Right cardiac atrium (tissue), 5 donors: ENCODE measurements at places on chromosomes 7 and 10. TPM values are rescaled to one million over a fixed set of nuclear protein-coding genes. Genes with fewer than 3 reads are reported as not detected.

Gene GAD2
- polyA plus RNA-seq: not detected

DNA sequence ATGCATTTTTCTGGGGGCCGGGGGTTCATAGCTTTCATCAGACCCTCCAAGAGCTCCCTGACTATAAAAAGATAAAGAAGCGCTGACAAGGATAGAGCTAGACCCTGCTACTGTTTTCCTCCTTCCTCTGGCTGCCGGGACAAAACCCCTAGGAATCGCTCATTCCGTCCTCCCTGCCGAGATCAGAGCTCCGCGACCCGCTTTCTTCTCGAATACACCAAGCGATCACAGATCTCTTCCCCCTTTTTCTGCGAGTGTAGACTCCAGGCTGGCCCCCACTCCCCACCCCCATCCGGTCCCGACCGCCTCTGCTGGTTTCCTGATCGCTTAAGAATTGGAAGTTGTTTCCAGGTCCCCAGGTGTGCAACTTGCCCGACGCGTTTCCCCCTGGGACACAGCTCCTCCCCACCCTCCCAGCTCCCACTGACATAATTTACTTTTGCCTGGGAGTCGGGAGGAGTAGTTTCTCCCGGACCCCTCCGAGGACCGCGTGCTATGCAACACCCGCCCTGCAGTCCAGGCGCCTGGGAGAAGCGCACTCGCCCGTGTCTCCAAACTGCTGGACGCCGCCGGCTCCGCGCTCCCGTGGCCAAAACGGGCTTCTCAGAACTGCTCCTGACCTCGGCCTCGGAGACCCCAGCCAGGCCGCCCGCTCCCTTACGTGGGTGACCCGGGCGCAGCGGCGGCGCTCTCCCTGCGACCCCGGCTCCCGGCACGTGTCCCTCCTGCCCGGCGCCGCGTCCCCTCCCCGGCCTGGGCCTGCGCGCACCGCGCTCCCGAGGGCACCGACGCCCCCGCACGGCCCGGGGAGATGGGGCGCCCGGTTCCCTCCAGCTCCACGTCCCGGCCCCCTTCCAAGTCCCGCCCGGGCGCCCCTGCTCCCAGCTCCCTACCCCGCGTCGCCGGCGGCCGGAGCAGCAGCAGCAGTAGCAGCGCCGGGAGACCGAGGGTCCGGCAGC is 552 bp downstream of the IL15RA start:
- peak; percentile 84 for DNase-seq

DNA sequence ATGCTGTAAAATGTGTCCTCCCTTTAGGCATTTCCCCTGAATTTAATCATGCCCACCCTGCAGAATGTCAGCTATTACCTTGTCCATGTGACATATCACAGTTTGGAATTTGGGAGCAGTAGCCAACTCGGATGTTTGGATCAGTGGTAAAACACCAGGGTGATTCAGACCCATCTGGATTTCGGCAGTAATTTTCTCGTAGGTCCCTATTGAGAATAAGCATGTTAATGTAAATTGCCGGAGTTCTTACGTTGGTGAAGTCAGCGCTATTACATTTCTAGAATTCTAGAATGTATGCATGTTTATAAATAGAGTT is 44.1 kb downstream of the HGF start:
- DNase-seq: no peak

GRCh38 chr10:50561266-50561665 is 62.5 kb downstream of the SGMS1 start:
- DNase-seq: no peak

Gene RADIL
- polyA plus RNA-seq: 4.7 TPM

DNA sequence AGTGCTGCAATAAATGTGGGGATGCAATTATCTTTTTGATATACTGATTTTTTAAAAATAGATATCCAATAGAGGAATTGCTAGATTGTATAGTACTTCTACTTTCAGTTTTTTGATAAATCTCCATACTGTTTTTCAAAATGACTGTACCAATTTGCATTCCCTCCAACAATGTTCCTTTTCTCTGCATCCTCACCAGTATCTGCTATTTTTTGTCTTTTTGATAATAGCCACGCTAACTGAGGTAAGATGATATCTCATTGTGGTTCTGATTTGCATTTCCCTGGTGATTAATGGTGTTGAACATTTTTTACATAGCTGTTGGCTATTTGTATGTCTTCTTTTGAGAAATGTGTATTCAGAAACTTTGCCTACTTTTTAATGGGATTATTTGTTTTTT is 217.7 kb upstream of the MTPN start:
- no peak for DNase-seq

DNA sequence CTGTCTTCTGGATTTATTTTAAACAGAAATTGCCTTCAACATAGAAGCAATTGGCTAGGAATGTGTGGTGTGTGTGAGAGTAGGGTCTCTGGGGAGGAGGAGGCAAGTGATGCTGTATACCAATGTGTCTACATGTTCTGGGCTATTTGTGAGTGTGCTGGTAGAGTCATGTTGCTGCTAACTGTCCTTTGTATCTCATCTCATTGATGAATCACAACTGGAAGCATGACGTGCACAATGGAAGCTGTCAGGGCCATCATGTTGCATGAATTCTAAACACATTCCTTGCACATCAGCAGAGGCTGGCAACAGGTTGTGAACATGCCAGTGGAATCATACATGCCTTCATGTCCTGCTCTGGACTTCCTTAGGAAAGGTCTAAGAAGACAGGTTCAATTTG is 199.7 kb downstream of the BMPER start:
- no peak for DNase-seq
